ENCODE measurements at places on chromosomes 13 and 19.

DNA sequence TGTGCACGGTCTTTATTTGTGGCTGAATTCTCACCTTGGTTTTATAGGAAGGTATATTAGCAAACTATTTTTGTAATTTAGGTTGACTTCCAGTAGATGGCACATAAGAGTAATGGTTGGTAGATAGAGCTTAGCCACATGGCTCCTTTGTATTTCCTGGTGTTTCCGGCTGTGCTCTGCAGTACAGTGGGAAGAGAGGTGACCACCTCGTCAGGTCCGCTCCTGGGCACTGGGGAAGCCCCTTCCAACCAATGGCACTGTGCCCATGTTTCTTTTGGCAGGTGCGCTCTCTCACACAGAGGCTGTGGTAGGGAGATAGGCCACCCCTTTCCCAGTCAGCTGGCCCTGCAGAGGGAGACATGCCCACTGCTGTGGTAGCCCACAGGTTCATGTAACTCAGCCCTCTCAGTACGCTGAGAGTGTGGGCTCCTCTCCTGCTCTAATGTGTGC lies 74.3 kb upstream of the ATP12A start:
- no peak for DNase-seq

- no peak for DNase-seq
These were observed 10.5 kb downstream of the PMIS2 start for GRCh38 chr19:35596366-35596999.

GRCh38 chr13:73146707-73147106 lies 87.9 kb downstream of the KLF5 start:
- DNase-seq = no peak

DNA sequence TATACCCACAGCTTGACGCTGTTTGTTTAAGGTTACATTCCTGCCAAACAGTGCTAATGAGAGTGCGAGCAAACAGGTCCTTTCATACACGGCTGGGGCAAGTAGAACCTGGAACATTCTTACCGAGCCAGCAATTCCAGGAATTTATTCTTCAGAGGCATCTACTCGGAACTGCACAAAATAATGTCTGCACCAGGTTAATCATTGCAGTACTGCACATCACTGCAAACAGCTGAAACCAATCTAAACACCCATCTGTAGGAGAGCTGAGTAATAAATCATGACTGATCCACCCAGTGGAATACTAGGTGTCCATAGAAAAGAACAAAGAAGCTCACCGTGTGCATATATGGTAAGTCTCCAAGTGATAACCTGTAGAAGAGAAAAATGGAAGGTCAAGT lies 1.2 kb upstream of the ZNF579 start:
- DNase-seq = no peak

DNA sequence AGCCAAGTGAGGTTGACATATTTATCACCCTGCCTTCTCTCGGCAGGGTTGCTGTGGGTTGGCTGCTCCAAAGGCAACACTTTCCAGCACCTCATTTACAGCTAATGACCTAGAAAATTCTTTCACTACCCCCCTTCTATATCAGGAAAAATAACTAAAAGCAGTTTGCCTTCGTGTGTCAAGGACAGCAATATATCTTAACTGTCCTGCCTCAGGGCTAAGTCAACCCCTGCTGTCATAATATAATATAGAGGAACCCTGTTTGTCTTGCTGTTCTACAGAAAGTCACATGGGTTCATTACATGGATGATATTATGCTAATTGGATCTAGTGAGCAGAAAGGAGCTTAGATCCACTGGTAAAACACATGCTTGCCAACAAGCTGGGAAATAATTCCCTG lies 28.1 kb upstream of the USP12 start:
- no peak for DNase-seq

DNA sequence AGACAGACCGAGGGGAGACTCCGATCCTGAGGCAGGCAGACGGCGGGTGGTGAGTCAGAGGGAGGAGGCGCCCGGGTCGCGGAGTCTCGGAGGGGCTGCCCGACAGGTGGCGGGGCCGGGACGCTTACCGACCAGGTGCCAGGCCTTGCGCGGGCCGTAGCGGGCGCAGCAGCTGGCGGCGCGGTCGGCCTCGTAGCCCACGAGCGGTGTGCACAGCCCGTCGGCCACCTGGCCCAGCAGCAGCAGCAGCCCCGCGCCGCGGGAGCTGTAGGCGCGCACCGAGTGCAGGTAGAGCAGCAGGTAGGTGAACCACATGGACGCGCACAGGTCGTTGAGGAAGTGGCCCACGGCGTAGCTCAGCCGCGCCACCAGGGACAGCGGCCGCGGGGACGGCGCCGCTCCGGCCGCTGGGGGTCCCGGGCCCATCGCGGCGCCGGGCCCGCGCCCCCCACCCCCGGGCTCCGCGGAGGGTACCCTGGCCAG lies 367 bp downstream of the MFSD12 start:
- no peak for DNase-seq

- DNase-seq = no peak
These were observed 145.7 kb downstream of the COL4A1 start for GRCh38 chr13:110161112-110161882.

DNA sequence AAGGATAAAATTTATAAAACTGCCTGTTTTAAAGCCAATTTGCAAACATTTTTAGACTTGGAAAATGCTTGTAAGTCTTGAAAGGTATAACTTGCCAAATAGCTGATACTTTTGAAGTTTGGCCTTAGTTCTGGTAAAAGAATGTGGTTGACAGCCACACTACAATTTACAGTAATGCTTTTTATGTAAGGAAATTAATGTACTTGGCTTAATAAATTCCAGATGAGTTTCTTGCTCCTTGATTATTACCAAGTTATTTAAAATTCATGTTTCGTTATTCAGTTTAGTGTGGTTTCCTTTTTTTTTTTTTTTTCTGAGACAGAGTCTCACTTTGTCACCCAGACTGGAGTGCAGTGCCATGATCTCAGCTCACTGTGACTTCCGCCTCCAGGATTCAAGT lies 14.9 kb downstream of the LMO7 start:
- no peak for DNase-seq

DNA sequence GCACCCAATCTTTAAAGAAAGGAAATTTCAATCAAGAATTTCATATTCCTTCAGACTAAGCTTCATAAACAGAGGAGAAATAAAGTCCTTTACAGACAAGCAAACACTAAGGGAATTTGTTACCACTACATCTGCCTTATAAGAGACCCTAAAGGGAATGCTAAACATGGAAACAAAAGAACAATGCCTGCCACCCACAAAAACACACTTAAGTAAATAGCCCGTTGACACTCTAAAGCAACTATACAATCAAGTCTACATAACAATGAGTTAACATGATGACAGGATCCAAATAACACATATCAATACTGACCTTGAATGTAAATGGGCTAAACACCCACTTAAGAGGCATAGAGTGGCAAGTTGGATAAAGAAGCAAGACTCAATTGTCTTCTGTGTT lies 1056.9 kb upstream of the ATXN8OS start:
- DNase-seq = no peak

DNA sequence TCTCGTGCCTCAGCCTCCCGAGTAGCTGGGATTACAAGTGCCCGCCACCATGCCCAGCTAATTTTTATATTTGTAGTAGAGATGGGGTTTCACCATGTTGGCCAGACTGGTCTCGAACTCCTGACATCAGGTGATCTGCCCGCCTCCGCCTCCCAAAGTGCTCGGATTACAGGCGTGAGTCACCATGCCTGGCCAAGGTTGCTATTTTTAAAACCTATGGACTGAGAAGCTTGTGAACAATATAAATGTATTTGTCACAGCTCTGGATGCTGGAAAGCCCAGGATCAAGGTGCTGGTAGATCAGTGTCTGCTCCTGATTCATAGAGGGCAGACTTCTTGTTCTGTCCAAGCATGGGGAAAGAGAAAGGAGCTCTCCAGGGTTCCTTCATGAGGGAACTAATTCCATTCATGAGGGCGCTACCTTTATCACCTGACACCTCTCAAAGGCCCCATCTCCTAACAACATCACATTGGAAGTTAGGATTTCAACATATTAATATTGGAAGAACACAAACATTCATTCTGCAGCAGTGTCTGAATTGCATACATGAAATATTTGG lies 16.1 kb downstream of the CARD8 start:
- no peak for DNase-seq

DNA sequence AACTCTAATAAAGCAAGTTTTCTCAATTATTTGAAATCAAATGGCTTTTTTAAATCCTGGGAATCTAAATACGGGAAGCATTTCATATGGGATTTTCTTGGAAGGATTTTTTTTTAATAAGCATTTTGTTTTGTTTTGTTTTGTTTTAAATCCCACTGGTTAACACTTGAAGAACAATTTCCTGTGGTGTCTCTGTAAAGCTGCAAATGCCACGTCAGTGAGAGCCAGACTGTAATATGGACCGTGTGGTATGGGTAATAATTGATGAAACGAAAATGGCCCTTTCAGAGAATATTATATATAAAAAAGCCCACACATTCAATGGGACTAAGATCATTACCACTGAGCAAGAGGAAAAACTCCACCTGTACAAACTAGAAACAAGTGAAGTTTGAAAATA lies 33.9 kb upstream of the MIR17HG start:
- no peak for DNase-seq

GRCh38 chr19:45646345-45646698 lies 7.1 kb upstream of the EML2 start:
- DNase-seq = no peak

DNA sequence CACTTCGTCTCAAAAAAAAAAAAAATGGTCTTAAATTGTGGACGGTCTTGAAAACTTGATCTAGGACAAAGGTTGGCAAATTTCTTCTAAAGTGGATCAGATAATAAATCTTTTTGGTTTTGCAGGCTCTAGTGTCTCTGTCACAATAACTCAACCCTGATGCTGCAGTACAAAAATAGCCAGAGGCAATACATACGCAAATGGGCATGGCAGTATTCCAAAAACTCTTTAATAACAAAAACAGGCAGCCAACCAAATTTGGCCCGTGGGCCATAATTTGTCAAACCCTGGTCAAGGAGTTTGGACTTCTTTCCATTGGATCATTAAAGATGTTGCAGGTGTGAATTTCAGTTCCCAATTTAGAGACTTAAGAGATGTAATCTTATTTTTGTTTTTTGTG lies 93.5 kb upstream of the MRI1 start:
- DNase-seq = no peak

GRCh38 chr19:31671411-31672035 lies 322.3 kb upstream of the TSHZ3 start:
- no peak for DNase-seq

DNA sequence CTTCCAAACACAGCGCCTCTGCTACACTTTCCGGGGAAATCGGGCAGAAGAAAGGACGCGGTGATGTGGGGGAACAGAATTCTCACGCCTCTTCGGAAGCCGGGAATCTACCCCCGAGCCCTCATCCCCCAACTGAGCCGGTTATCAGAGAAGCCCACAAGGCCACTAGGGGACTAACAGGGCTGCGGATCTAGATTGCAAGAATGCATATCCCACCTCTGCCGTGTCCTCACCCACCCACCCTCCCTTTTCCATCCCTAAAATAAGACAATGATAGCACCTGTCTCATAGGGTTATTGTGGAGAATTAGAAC lies 1.1 kb downstream of the IGFLR1 start:
- DNase-seq = no peak

GRCh38 chr19:45283443-45284033 lies 32.5 kb downstream of the MARK4 start:
- DNase-seq = no peak

- DNase-seq = no peak
These were observed 788 bp upstream of the RTBDN start for GRCh38 chr19:12834976-12835757.

DNA sequence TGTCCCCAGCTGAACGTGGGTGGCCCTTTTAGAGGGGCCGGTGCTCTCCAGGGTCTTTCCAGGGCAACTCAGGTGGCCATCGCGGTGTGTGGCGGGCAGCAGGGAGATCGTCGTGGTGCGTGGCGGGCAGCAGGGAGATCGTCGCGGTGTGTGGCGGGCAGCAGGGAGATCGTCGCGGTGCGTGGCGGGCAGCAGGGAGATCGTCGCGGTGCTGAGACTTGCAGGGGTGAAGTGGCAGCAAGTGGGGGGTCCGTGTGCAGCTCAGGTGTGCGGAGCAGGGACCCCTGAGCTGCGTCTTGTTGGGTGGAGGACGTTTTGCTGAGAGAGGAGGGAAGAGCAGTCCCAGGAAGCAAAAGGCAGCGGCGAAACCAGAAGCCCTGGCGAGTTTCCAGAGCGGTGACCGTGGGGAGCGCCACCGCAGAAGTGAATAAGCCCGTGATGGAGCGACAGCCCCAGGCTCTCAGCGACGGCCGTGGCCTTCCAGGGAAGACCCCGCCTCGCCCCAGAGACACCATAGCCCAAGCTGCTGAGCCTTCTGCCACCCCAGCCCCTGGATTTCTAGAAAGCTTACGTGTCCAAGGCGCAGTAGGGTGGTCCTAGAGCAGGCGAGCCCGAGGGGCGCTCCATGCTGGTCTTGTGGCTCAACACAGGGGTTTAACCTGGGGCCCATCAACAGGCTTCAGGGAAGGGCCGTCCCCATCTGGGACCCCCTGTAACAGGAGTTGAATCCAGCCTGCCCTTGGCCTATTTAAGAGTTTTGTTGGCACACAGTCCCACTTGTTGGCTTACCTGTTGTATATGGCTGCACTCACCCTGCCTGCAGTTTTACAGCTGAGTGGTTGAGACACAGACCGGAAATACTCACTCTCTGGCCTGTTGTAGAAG lies 5.4 kb downstream of the NCLN start:
- DNase-seq = no peak

DNA sequence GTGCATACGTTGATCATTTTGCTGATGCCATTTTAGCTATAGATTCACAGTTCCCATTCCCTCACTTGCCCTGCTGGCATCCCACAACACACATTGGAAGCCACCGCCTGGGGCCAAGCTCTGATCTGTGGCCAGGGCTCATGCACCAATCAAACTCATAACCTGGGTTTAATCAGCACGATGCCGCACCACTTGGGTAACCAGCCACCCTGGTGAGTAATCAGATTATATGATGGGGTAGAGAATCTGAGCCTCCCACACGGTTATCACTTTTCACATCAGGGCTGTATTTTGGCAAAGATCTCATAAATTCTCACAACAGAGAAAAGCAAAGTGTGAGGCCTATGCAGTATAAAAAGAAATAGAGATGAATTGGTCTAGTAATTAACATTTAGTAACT lies 66.0 kb upstream of the TNFRSF19 start:
- no peak for DNase-seq

Data from NCI-H187 (cell line).